HCEC 1CT (cell line): ENCODE measurements at places on chromosomes 4 and X.

DNA sequence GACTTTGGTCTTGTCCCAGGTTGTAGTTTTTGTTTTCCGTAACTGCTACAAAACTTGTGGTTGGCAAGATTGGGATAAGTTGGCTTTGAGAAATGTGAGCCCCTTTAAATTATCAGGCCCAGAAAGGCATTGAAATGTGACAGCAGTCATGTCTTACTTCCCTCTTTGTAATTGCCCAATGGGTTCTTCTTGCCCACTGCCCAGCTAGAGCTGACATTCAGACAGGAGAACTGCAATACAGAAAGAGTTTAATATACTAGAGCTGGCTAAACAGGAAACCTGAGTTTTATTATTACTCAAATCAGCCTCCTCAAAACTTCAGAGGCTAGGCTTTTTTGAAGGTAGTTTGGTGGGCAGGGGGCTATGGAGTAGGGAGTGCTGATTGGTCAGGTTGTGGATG is 288.3 kb downstream of the ZNF674 start:
- DNase-seq = no peak

- DNase-seq = no peak
These were observed 9.4 kb upstream of the PAK3 start for GRCh38 chrX:111086591-111087006.

- DNase-seq = no peak
These were observed 18.2 kb downstream of the UBE2D3 start for GRCh38 chr4:102809190-102809589.

DNA sequence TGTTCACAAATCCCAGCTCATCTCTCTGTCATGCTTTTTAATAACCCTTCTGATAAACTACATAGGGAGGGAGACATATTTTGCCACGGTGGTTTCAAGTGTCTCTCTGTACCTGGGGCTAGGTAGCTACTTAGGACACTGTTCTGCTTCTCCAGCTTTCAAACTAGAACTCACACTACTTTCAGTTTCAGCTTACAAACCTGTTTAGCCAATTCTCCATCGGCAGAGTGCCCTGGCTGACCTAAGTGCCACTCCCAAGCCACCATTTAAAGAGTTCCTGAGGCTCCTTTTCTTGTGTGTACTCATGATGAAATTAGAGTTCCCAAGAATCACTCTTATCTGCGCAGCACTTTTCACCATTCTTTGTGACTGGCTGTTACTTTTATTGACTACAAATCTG is 899.2 kb downstream of the FAT4 start:
- no peak for DNase-seq

DNA sequence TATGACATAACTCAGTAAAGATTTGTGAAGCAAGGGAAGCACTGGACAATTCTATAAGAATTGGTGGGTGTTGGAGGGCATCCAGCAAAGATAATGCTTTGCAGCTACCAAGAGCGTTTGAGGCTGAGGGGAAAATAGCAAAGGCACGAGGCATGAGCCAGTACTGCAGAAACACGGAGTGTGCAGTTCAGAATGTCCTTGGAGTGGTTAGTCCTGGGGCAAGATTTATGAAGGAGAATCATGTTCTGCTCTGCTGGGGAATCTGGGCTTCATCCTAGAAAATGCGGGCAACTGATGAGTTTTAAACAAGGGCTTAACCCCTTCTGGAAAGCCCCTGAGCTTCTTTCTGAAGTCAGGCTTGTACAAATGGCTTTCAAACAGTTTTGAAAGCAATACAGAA is 452.5 kb downstream of the IL15 start:
- DNase-seq = no peak

GRCh38 chrX:86047936-86048280 is 550 bp upstream of the CHM start:
- no peak for DNase-seq

GRCh38 chr4:106587558-106587957 is 219.0 kb upstream of the GIMD1 start:
- peak; percentile 57 for DNase-seq

DNA sequence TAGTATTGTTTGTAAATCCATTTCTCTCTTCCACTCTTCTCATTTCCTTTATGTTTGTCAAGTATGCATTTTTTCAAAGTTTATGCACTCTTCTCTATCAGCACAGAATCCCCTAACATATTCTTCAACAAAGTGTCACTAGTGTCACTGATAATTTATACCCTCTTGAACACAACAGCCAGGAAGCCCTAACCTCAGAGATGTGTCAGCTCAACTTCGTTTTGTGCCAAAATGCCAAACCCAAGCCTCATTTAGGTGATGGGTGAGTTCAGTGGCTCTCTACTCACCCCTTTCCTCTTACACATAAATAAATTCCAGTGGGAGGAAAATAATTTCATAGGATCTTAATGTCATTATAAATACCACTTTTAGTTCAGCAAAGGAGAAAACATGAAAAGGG is 22.4 kb upstream of the P2RY10 start:
- DNase-seq = no peak

GRCh38 chr4:5963611-5964010 is 54.6 kb downstream of the C4orf50 start:
- DNase-seq = no peak
